Activated CD4-positive, alpha-beta T cell treated with anti-CD3 and anti-CD28 coated beads for 4 hours (primary cell): ENCODE measurements at places on chromosomes 3 and 15.
A peak's percentile ranks its signal among the peaks of the same experiment; 100 is the strongest.

GRCh38 chr3:94990952-94991705 is 928.3 kb downstream of the NSUN3 start:
- no peak for DNase-seq

- DNase-seq = no peak
Measured at GRCh38 chr15:74961616-74962015, 5.0 kb upstream of the RPP25 start.

DNA sequence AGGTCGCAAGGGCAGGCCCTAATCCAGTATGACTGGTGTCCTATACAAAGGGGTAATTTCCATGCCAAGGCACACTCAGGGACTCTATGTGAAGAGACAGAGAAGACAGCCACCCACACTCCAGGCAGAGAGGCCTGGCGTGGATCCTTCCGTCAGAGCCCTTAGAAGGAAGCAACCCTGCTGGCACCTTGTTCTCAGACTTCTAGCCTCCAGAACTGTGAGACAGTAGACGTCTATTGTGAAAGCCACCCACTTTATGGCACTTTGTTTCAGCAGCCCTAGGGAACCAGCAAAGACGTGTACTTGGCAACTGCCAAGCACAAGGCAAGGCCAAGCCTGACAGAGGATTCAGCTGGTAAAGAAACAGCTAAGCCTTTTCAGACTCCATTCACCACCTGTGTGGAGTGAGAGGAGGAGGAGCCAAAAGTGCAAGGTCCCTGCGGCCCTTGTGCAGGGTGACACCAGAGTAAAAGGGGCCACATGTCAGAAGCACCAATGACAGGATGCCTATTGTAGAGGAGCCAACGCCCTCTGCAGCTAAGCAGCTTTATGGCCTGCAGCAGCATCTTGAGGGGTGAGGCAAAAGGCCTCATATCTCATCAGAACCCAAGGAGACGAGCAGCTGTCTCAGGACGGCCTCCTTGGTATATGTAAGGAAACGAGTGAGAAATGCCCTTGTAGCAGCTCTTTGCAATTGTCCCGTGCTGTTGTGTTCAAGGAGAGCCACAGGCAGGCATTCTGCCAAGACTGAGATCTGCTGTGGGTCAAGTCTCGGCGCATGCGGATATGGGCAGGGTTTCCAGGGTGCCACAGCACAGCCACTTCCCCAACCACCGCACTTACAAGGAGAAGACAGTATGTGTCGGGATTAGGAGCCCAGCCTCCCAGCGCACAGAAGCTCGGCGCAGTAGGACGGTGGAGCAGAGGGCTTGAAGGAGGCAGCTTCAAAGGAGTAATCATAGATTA is 121.5 kb upstream of the LIPC start:
- DNase-seq = no peak

DNA sequence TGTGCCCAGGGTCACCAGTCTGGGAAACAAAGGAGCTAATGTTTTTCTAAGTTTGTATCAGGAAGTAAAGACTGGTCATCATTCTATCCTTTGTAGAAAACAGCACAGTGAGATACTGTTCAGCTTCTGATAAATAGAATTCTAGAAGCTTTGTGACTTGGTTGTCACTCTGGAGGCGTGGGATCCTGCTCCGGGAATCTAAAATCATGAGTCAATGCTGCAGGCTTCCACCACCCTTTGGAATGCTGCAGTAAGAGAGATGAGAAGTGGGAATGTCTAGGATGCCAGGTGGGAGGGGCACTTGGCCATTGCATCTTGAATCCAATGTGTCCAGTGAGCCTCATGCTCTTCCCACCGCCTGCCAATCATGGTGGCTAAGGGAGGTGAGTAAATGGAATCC is 40.9 kb downstream of the SAMMSON start:
- no peak for DNase-seq

- DNase-seq = no peak
Measured at GRCh38 chr15:69094124-69094921, 66.1 kb upstream of the GLCE start.

GRCh38 chr3:107142786-107143575 is 234.3 kb upstream of the CCDC54 start:
- no peak for DNase-seq

GRCh38 chr3:155281912-155282311 is 11.6 kb downstream of the STRIT1 start:
- no peak for DNase-seq

- no peak for DNase-seq
Measured at GRCh38 chr15:42994546-42994945, 74.0 kb upstream of the TTBK2 start.

DNA sequence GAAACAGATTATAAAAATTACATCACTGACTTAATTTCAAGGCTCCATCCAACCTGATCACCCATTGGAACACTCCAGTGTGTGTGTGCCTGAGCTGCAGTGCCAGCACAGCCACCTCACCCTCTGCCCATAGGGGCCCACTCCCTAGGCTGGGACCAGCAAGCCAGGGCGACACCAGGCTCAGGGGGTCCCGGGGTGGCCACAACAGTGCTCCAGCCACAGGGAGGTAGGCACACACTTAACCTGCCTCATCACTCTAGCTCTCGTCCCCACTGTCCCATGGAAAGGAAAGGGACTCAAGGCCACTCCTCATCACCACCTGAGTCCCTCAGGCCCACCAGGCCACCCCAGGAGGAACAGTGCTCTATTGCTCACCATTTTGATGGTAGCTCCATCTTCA is 24.9 kb downstream of the ZXDC start:
- DNase-seq = no peak

DNA sequence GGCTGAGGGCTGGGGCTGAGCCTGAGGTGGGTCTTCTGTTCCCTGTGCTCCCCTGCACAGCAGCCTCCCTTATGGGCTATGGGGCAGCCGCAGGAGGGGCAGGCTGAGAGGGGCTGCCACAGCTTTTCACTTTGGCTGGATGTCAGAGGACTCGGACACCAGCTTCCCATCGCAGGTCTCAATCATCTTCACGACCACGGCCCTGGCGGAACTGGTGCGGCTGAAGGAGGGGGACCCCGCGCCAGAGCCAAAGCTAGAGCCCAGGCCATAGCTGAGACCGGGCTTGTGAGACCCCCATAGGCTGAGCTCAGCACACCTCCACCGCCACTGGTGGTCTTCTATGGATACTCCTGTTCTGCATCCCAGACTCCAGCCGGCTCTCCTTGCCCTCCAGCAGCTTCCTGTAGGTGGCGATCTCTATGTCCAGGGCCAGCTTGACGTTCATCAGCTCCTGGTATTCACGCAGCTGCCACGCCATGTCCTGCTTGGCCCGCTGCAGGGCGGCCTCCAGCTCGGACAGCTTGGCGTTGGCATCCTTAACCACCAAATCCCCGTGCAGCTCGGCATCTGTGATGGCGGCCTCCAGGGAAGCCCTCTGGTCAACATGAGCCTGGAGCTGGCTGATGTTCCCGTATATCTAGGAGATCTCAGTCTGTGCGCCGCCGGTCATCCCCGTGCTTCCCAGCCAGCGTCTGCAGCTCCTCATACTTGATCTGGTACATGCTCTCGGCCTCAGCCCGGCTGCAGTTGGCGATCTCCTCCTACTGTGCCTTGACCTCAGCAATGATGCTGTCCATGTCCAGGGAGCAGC is 181.7 kb upstream of the SYNPR start:
- DNase-seq = no peak

GRCh38 chr3:149270180-149270579 is 48.6 kb upstream of the CP start:
- DNase-seq = no peak

- DNase-seq = no peak
Measured at GRCh38 chr15:79702621-79703020, 194.2 kb downstream of the MTHFS start.

- no peak for DNase-seq
Measured at GRCh38 chr3:56355570-56356185, 112.6 kb downstream of the ERC2 start.

DNA sequence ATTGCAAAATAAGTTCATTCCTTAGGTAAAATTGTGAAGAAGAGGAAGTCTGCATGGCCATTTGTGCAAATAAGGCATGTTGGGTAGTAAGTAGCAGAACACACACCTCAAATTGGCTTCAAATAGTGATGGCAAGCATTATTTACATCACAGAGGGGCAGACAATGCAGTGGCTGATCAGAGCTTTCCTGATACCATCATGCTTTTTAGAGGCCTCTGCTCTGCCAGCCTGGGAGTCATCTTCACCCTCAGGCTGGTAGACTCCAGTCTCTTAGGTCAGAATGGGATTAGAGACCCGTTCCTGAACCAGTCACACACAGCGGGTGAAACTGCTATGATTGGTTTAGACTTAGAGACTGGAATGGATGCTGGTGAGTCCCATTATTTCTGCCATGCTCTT is 396.0 kb upstream of the MCTP2 start:
- DNase-seq = no peak

GRCh38 chr3:2993736-2994135 is 116.4 kb downstream of the IL5RA start:
- DNase-seq = no peak

GRCh38 chr15:90266061-90266431 is 574 bp downstream of the NGRN start:
- peak; percentile 30 for DNase-seq

DNA sequence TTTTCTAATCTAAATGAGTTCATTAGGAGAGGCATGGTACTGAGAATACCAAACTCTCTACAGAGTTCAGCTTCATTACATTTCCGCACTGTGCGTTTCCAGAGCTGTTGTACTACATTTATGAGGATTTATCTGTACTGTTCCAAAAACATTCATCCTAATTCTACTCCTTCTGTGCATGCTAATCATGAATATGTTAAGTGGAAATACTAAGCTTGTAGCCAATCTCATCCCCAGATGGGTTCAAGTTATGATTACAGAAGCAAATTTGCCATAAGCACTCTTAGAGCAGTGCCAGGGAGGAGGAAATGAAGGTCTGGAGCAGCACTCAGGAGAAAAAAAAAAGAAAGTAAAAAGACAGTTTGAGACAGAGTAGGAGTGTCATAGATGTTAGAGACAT is 544.3 kb downstream of the GBE1 start:
- no peak for DNase-seq

DNA sequence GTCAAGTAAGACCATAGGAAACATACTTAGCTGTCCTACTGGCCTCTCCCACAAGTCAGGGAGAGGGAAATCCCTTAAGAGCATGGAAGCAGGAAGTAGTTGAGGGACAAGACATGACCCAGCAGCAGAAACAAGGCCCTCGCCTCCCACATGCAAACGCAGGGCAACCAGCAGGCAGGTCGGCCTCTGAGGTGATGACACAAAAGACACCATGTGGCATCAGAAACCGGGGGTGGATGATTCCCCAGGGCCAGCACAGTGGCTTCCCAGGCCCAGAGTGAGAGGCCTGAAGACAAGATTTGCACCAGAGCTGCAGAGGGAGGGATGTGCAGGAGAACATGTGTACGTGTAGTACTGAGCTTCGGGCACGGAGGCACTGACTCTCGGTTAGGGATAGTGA is 26.3 kb downstream of the PXYLP1 start:
- DNase-seq = no peak

GRCh38 chr15:98504998-98505397 is 143.3 kb upstream of the IGF1R start:
- DNase-seq = no peak

DNA sequence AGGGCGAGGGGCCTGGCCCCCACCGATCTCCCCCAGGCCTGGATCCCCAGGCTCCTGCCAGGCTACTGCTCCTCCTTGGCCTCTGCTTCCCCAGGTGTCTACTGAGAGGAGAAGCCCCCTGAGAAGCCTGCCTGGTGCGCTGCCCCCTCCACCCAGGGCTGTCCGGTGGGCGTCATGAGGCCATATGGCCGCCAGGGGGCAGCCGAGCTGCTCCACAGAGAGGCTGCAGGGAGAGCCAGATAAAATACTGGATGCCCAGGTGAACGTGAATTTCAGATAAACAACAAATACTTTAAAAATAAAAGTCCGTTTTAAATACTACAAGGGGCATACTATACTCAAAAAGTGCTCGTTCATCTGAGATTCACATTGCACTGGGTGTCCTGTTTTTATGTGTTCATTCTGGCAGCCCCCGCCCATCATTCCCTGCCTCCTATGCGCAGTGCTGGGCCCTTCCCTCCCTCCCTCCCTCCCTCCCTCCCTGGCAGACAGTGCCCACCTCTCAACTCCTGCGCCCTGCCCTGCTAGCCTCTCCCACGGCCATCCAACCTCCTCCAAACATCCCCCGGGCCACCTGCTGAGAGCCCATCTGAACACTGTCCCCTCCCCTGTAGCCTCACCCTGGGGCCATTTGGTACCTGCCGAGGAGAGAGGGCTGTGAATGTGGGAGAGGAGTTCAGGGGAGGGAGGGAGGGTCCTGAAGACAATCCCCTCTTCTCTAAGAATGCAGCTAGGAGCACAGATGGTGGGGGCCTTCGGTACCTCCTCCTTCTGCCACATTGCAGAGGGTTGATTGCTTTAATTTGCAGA is 29.6 kb downstream of the PSTPIP1 start:
- peak; percentile 71 for DNase-seq

DNA sequence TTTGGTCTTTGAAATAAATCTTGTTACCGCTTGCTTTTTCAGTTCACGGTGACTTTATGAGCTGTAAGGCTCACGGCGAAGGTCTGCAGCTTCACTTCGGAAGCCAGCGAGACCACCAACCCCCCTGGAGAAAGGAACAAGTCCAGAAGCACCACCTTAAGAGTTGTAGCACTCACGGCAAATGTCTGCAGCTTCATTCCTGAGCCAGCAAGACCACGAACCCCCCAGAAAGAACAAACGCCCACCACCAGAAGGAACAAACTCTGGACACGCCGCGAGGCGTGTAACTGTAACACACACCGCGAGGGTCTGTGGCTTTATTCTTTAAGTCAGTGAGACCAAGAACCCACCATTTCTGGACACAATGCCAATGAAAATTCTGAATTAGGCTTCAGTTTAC is 28.8 kb downstream of the GOLGA6A start:
- no peak for DNase-seq

DNA sequence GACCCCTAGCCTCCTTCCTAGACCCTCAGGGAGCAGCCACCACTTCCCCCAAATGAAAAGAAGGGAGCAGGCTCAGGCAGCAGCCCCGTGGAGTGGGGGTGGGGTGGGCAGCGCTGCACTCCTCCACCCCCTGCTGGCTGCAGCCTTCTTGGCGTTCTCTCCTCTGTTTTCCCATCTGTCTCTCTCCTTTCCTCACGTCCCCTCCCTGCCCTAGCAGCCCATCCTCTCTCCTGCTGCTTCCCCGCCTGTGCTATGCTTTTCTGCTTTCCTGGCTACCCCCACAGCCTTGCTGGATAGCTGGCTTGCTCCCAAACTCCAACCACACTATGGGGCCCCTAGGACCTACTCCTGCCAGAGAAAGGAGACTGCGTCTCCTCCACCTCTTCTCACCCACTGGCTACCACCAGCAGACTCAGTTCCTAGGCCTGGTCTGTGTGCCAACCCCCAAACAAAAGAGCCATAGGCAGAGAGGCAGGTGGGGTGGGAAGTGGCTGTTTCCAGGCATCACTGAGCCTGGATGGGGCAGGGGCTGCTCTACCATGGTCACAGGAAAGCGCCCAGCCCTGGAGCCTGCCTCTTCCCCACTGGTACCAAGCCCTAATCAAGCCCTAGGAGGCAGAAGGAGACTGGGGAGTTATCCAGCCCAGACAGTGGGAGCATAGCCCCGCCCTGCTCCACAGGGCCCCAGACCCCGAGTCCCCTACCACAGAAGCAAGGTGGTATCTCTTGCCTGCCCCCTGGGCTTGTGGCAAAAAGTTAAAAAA is 3.4 kb upstream of the DISP2 start:
- no peak for DNase-seq

GRCh38 chr3:4504340-4505261 is 11.5 kb downstream of the ITPR1 start:
- DNase-seq = peak; percentile 50
